ENCODE measurements at places on chromosomes 16 and 17. TPM values are rescaled to one million over a fixed set of nuclear protein-coding genes. Genes with fewer than 3 reads are reported as not detected.

GRCh38 chr16:49483651-49484450, 110.2 kb downstream of the C16orf78 start:
- DNase-seq = no peak

DNA sequence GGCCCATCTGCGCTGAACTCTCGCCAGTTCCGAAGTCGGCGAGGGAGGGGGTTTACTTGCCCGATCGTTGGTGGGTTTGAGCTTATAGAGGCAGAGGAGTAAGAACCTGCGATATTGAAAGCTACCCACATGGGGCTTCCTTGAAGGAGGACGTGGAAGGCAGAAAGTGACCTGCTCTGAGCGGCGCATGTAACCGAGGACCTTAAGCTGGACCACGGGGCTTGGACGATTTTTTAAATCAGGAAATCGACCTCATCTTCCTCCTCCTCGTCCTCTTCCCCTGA, 2.0 kb downstream of the PRAC2 start:
- no peak for DNase-seq

- DNase-seq = no peak
Observed at GRCh38 chr16:86805188-86805587, 226.8 kb downstream of the FOXL1 start.

Gene FOXL1
- polyA plus RNA-seq = 5.1 TPM

DNA sequence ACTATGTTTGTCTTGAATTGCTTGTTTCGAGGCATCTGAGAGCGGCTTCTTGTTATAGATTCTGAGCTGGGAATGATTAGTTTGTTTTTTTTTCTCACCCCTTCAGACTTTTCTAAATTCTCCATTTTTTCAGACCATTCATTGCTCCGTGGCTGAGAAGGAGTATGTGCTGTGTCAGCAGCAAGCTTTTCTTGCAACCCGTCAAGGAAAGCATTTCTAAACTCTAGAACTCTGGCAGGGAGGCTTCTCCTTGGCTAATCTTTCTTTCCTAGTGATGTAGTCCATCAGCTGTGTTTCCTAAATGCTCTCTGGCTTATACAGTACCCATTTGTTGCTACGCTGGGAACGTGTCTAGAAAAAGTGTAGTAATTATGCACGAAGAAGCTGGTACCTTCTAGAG, 133.5 kb downstream of the FTO start:
- no peak for DNase-seq

Gene SLC5A11
- 0.08 TPM for polyA plus RNA-seq

DNA sequence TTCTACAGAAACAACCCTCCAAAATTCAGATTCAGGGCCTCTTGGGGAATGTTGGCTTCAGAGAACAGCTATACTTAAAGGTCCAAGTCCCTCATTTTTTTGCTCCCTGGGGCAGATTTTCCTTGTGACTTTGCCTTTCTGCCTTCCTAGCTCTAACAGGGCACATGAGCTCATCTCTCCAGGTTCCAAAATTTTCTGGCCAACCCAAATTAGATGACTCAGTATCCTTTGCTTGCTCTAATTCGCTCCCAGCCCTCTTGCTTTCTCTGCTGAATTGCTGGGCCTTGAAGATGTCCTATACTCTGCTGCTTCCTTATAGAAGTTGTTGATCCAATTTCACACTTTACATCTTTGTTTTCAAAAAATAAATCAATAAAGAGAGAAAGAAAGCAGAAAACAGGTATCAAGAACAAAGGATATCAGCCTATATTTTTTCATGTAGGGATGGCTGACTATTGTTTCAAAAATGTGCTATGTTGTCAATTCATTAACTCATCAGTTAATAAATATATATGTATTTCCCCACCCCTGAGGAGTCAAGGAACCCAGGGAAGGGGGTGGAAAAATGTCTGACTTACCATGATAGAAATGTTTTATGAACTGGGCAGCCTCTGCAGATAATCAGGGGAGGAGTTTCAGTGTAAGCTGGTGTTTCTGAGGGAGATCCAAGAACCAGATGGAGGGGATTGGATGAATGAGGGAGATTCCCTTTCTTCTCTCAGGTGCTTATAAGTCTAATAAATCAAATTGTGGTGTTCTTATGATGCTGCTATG, 1.0 kb upstream of the KRTAP4-2 start:
- DNase-seq = no peak

Gene ARMC5
- polyA plus RNA-seq = 10.1 TPM

- DNase-seq = no peak
Observed at GRCh38 chr17:5200360-5200759, 8.7 kb upstream of the ZNF594 start.

Gene LGALS9B
- 0.30 TPM for polyA plus RNA-seq

DNA sequence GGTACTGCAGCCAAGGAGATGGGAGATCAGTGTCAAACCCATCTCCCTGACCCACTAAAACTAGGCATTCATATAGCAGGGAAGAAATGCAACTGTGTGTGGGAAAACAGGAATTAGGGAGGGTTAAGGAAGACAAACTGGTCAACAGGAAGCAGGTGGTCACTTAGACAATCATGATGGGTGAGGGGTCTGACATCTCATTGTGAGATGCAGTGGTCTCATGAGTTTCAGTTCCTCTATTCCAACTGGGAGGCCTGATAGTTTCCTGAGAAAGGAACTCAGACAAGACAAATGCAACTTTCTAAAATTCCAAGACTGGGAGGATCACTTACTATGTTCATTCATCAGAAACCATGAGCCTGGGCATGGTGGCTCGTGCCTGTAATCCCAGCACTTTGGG, 361.4 kb upstream of the C16orf82 start:
- DNase-seq = no peak

DNA sequence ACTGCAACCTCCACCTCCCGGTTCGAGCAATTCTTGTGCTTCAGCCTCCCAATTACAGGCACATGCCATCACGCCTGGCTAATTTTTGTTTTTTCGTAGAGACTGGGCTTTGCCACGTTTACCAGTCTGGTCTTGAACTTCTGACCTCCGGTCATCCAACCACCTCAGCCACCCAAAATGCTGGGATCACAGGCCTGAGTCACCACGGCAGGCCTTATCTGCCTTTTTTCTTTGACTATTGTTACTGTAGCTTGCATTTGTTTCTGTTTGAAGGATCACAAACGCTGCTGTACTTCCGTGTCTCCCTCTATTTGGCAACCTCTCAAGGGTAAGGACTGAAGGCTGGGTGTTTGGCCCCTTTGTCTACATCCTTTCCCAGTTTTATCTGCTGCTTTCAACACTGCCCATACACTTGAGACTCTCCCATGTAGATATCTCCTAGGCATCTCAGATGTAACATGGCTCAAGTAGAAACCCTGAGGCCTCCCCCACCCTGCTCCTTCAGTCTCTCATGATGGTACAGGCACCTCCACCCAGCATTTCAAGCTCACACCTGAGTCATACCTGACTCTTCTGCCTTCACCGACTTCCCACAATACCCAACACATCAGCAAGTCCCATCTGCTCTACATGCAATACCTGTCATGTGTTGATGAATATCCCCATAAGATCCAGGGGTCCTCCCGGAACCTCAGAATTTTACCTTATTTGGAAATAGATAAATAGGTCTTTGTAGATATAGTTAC, 219.0 kb downstream of the CPPED1 start:
- DNase-seq = no peak

- DNase-seq = no peak
Observed at GRCh38 chr16:74667255-74667700, 601 bp upstream of the RFWD3 start.

Gene ACE
- polyA plus RNA-seq = 41.1 TPM

DNA sequence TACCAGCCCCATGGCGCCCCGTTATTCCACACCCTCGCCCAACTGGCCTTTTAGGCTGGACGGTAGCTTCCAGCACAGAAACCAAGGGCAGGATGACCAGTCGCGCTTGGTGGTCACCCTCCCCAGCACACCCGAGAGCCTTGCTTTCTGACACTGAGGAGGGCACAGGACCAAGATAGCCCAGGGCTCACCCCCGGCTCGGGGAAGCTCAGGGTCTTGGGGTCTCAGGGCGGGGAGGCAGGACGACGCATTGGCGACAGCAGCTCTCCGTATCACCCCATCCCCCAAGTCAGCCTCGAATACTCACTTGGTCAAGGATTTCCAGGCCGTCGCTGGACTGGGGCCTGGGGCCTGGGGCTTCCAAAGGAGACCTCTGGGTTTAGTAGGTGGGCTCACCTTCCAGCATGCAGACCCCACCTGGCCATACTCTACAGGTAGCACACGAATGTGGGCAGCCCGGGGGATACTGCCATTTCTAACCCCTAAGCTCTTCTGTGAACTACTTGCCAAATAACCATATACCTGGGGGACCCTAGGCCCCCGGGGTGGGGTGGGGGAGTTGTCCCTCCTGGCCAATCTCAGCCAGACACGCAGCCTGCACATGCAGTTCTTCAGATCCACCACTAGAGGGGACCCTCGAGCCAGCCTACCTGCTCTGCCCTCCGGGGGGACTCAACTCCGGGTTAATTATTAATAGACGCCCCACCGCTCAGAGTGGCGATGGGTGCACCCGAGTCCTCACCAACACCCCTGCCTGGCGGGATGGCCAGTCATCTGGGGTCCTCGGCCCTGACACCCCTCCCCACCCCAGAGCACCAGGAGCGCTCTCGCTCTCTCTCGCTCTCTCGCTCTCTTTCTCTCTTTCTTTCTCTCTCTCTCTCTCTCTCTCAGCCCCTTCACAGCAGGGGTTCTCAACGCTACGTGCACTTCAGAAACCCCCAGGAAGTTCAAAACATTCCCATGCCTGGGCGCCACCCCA, 30.0 kb downstream of the TBC1D16 start:
- DNase-seq = no peak
